ENCODE measurements at places on chromosomes 7 and 10. TPM values are rescaled to one million over a fixed set of nuclear protein-coding genes. Genes with fewer than 3 reads are reported as not detected.

CFAP43 gene
- 0.14 TPM for polyA plus RNA-seq

SCD gene
- 19.5 TPM for polyA plus RNA-seq

SMKR1 gene
- 0.70 TPM for polyA plus RNA-seq

NEURL1 gene
- polyA plus RNA-seq: 1.5 TPM

AIMP2 gene
- polyA plus RNA-seq: 78.1 TPM

CPEB3 gene
- 0.60 TPM for polyA plus RNA-seq
